ENCODE measurements at places on chromosomes 11 and 22. TPM values are rescaled to one million over a fixed set of nuclear protein-coding genes. Genes with fewer than 3 reads are reported as not detected.
A peak's percentile ranks its signal among the peaks of the same experiment; 100 is the strongest.

GRCh38 chr11:34953955-34954354, 37.5 kb downstream of the PDHX start:
- H3K27ac ChIP-seq: no peak overlapping the region
- no peaks in the 10 kb centered on the region for H3K27me3 ChIP-seq
- no peaks in the 10 kb centered on the region for H3K4me1 ChIP-seq
- no peak overlapping the region for H3K4me3 ChIP-seq
- DNase-seq: no peak

- H3K4me3 ChIP-seq: peak overlapping the region; percentile 29
- peak; percentile 91 for DNase-seq
- H3K36me3 ChIP-seq: no peaks in the 10 kb centered on the region
- peak overlapping the region; percentile 51 for H3K27ac ChIP-seq
These were observed 57.1 kb downstream of the PARVB start for GRCh38 chr22:44080936-44081861.

- DNase-seq: no peak
- H3K27me3 ChIP-seq: no peaks in the 10 kb centered on the region
- no peaks in the 10 kb centered on the region for H3K36me3 ChIP-seq
- peaks cover 5% of the 10 kb centered on the region for H3K4me1 ChIP-seq
These were observed 28.4 kb upstream of the PAMR1 start for GRCh38 chr11:35553831-35554230.

DNA sequence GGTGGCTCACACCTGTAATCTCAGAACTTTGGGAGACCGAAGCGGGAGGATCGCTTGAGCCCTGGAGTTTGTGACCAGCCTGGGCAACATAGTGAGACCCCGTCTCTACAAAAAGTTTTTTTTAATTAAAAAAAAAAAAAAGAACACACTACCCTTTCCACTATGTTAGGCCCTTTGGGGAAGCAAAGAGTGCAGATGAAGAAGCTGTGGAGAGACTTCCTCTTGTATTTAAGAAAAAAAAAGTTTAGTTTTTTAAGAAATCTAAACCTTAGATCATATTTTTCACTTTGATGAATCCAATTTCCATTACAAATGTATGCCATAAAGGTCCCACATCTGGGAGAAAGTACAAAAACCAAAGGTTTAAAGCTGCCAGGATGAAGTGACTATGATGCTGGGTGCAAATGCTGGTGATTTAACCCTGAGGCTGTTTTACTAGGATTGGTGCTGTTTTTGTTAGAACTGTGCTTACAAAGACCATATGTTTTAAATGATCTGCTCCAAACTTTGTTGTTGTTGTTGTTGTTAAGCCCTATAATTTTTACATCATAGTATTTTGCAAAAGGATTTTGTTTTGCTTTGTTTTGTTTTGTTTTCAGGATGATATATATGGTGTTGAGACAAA, 28.9 kb upstream of the ACER3 start:
- DNase-seq: no peak
- no peak overlapping the region for H3K27ac ChIP-seq
- no peaks in the 10 kb centered on the region for H3K36me3 ChIP-seq
- H3K4me1 ChIP-seq: no peaks in the 10 kb centered on the region
- no peak overlapping the region for H3K4me3 ChIP-seq
- no peaks in the 10 kb centered on the region for H3K27me3 ChIP-seq

GRCh38 chr11:58625086-58625485, 2.6 kb downstream of the CNTF start:
- DNase-seq: no peak
- no peak overlapping the region for H3K4me3 ChIP-seq
- no peak overlapping the region for H3K27ac ChIP-seq
- H3K4me1 ChIP-seq: peaks cover 50% of the 10 kb centered on the region
- peaks cover 5% of the 10 kb centered on the region for H3K36me3 ChIP-seq

- H3K4me1 ChIP-seq: peaks cover 31% of the 10 kb centered on the region
- peaks cover 92% of the 10 kb centered on the region for H3K27me3 ChIP-seq
- DNase-seq: no peak
- H3K36me3 ChIP-seq: no peaks in the 10 kb centered on the region
These were observed 9.3 kb upstream of the PAX6 start for GRCh38 chr11:31820438-31820818.

DNA sequence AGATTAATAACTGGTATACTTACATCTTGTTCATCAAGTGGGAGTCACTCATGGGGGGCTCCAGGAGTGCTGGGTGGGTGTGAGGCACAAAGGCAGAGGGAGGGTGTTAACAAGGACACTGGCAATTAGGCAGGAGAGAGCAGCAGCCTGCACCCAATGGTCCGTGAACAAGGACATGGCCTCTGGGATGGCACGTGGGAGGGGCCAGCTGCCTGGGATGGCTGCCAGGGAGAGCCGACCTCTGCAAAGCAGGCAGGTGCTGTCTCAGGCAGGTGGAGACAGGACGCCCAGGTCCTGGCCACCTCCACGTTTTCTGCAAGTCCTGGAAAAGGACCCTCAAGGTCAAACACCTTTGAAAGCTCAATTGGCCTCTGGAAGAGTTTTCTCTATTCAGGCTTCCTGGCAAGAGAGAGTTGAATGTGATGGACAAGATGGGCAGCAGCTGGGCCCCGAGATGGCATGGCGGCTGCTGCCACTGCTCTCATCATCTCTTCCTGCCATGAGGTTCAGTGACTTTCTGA, 257.1 kb downstream of the BUD13 start:
- no peaks in the 10 kb centered on the region for H3K4me1 ChIP-seq
- no peak overlapping the region for H3K4me3 ChIP-seq
- no peak overlapping the region for H3K27ac ChIP-seq
- H3K36me3 ChIP-seq: no peaks in the 10 kb centered on the region

The BAIAP2L2 gene
- 0.71 TPM for total RNA-seq

The OR4C12 gene
- total RNA-seq: not detected

The UPK3A gene
- not detected for total RNA-seq

Measured in sigmoid colon (tissue), 7 donors.